ENCODE measurements at places on chromosomes 12 and 14. TPM values are rescaled to one million over a fixed set of nuclear protein-coding genes. Genes with fewer than 3 reads are reported as not detected.

Gene MAPK1IP1L
- 104 TPM for polyA plus RNA-seq

Gene PKP2
- not detected for polyA plus RNA-seq

Gene PPFIA2
- polyA plus RNA-seq = not detected

Gene KLHL33
- 0.51 TPM for polyA plus RNA-seq

Gene CCDC177
- polyA plus RNA-seq = not detected

- no peaks in the 10 kb centered on the region for H3K36me3 ChIP-seq
- H3K27ac ChIP-seq = no peak overlapping the region
- no peaks in the 10 kb centered on the region for H3K4me1 ChIP-seq
- no peaks in the 10 kb centered on the region for H3K27me3 ChIP-seq
- no peak for DNase-seq
Observed at GRCh38 chr12:33514893-33515292, 75.3 kb upstream of the SYT10 start.

DNA sequence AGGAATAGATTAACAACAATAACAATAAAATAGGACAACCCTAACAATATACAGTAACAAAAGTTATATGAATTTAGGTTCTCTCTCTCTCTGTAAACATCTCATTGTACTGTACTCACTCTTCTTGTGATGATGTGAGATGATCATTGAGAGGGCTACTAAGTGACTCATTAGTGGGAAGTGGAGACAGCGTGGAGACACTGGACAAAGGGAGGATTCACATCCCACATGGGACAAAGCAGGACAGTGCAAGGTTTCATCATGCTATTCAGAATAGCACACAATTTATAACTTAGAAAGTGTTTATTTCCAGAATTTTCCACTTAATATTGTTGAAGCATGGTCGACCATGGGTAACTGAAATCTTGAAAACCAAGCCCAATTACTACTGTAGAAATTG lies 26.0 kb upstream of the SPATA7 start:
- no peaks in the 10 kb centered on the region for H3K36me3 ChIP-seq
- H3K4me1 ChIP-seq = no peaks in the 10 kb centered on the region
- H3K4me3 ChIP-seq = no peak overlapping the region
- no peak for DNase-seq

GRCh38 chr12:64687816-64688215 lies 71.4 kb downstream of the GNS start:
- no peak for DNase-seq
- H3K4me1 ChIP-seq = peaks cover 39% of the 10 kb centered on the region
- H3K36me3 ChIP-seq = peaks cover 21% of the 10 kb centered on the region
- no peak overlapping the region for H3K4me3 ChIP-seq

- peaks cover 4% of the 10 kb centered on the region for H3K4me1 ChIP-seq
- no peak for DNase-seq
- H3K4me3 ChIP-seq = no peak overlapping the region
Observed at GRCh38 chr14:101234999-101235334, 326.3 kb upstream of the DIO3 start.

DNA sequence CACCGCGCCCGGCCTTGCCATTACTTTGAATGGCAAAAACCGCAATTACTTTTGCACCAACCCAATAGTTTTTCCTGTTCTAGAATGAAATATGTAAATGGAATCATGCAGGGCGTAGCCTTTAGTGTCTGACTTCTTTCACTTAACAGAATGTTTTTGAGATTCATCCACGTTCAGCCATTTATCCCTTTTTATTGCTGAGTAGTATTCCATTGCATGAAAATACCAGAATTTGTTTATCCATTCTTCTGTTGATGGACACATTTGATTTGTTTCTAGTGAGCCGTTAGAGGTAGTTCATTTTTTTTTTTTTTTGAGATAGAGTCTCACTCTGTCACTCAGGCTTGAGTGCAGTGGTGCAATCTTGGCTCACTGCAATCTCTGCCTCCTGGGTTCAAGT lies 90.6 kb downstream of the SLC25A47 start:
- DNase-seq = no peak
- no peaks in the 10 kb centered on the region for H3K36me3 ChIP-seq
- H3K4me1 ChIP-seq = peaks cover 2% of the 10 kb centered on the region
- H3K4me3 ChIP-seq = no peak overlapping the region
- H3K27me3 ChIP-seq = no peaks in the 10 kb centered on the region

GRCh38 chr12:5036031-5036430 lies 7.6 kb upstream of the KCNA5 start:
- peaks cover 11% of the 10 kb centered on the region for H3K27me3 ChIP-seq
- H3K4me1 ChIP-seq = peaks cover 10% of the 10 kb centered on the region
- no peak for DNase-seq
- H3K4me3 ChIP-seq = no peak overlapping the region
- H3K36me3 ChIP-seq = peaks cover 4% of the 10 kb centered on the region

- peaks cover 47% of the 10 kb centered on the region for H3K36me3 ChIP-seq
- no peaks in the 10 kb centered on the region for H3K27me3 ChIP-seq
Observed at GRCh38 chr12:132669166-132669879, 17.8 kb downstream of the POLE start.

DNA sequence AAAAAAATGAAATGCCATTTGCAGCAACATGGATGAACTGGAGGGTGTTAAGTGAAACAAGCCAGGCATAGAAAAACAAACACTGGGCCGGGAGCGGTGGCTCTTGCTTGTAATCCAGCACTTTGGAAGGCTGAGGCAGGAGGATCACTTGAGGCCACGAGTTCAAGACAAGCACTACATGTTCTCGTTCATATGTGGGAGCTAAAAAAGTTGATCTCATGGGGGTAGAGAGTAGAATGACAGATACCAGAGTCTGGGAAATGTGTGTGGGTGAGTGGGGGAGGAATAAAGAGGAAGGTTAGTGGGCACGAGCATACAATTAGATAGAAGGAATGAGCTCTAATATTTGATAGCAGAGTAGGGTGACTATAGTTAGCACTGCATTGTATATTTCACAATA lies 21.5 kb downstream of the CACNA2D4 start:
- no peaks in the 10 kb centered on the region for H3K4me1 ChIP-seq
- no peak for DNase-seq
- H3K27me3 ChIP-seq = no peaks in the 10 kb centered on the region
- H3K27ac ChIP-seq = no peak overlapping the region
- H3K36me3 ChIP-seq = peaks cover 16% of the 10 kb centered on the region

- H3K4me1 ChIP-seq = peaks cover 50% of the 10 kb centered on the region
- H3K36me3 ChIP-seq = no peaks in the 10 kb centered on the region
- H3K4me3 ChIP-seq = peak overlapping the region; percentile 88
- DNase-seq = no peak
- peak overlapping the region; percentile 91 for H3K27ac ChIP-seq
- H3K27me3 ChIP-seq = peaks cover 7% of the 10 kb centered on the region
Observed at GRCh38 chr14:54440476-54440872, 700 bp downstream of the CNIH1 start.

DNA sequence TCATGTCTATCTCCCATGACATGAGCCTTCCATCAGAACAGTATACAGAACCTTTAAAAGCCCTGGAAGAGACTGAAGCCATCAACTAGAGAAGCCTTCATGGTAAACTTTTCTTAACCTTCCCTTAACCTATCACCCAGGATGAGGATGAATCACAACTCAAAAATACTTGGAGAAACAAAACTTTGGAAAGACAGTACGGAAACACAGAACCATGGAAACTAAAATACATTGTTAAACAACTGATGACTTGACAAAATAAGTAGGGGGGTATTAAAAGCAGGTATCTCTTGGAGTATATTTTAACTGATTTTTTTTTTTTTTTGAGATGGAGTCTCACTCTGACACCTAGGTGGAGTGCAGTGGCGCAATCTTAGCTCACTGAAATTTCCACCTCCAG lies 8.7 kb downstream of the TM7SF3 start:
- no peak overlapping the region for H3K4me3 ChIP-seq
- no peak overlapping the region for H3K27ac ChIP-seq
- H3K36me3 ChIP-seq = peaks cover 8% of the 10 kb centered on the region
- H3K27me3 ChIP-seq = no peaks in the 10 kb centered on the region

GRCh38 chr14:65846196-65846868 lies 433.8 kb downstream of the FUT8 start:
- DNase-seq = no peak
- peak overlapping the region; percentile 56 for H3K27ac ChIP-seq
- H3K4me3 ChIP-seq = peak overlapping the region; percentile 11
- peaks cover 6% of the 10 kb centered on the region for H3K27me3 ChIP-seq
- peaks cover 11% of the 10 kb centered on the region for H3K4me1 ChIP-seq
- H3K36me3 ChIP-seq = no peaks in the 10 kb centered on the region

Measured in naive B cell (primary cell).